ENCODE measurements at places on chromosomes 7 and 10.
A peak's percentile ranks its signal among the peaks of the same experiment; 100 is the strongest.

- no peak for DNase-seq
These were observed 2.4 kb downstream of the SH2B2 start for GRCh38 chr7:102289057-102289456.

DNA sequence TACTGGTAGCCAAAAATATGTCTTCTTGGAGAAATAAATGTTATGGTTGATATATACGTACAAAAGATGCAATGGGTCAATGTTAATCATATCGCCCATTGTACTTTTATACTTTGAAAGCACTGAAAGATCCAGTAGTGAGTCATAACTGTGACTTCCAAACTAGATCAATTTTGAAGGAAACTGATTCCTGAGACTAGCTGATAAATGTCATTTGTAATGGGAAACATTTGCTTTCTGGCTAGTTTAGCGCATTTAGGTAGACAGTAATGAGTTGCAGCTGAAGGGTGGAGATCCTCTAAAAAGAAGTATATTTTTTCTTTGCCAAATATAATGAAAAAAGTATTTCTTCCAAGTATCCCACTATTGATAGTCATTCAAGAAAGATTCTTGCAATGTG lies 53.5 kb upstream of the ARHGAP21 start:
- no peak for DNase-seq

GRCh38 chr7:85055906-85056305 lies 130.9 kb downstream of the SEMA3D start:
- no peak for DNase-seq

GRCh38 chr10:128062881-128063563 lies 63.2 kb downstream of the MKI67 start:
- peak; percentile 57 for DNase-seq

GRCh38 chr7:105439174-105439893 lies 50.6 kb upstream of the SRPK2 start:
- DNase-seq, result no peak

Data from activated CD4-positive, alpha-beta T cell treated with anti-CD3 and anti-CD28 coated beads for 4 hours (primary cell).